Right lobe of liver (tissue), 6 donors: ENCODE measurements at places on chromosomes 7 and 10. TPM values are rescaled to one million over a fixed set of nuclear protein-coding genes. Genes with fewer than 3 reads are reported as not detected.

POLR2J2 gene
- 9.5 TPM for total RNA-seq

PRSS37 gene
- not detected for total RNA-seq

COBL gene
- total RNA-seq = 35.9 TPM

ZC3HAV1 gene
- total RNA-seq = 20.0 TPM

CACNA2D1 gene
- 1.7 TPM for total RNA-seq

SNX8 gene
- total RNA-seq = 19.9 TPM

GRCh38 chr10:5644930-5645329, 21.5 kb downstream of the ASB13 start:
- no peak for DNase-seq
- H3K27ac ChIP-seq = peak overlapping the region; percentile 68
- H3K4me1 ChIP-seq = peaks cover 32% of the 10 kb centered on the region
- peaks cover 23% of the 10 kb centered on the region for H3K36me3 ChIP-seq
- H3K4me3 ChIP-seq = no peak overlapping the region

DNA sequence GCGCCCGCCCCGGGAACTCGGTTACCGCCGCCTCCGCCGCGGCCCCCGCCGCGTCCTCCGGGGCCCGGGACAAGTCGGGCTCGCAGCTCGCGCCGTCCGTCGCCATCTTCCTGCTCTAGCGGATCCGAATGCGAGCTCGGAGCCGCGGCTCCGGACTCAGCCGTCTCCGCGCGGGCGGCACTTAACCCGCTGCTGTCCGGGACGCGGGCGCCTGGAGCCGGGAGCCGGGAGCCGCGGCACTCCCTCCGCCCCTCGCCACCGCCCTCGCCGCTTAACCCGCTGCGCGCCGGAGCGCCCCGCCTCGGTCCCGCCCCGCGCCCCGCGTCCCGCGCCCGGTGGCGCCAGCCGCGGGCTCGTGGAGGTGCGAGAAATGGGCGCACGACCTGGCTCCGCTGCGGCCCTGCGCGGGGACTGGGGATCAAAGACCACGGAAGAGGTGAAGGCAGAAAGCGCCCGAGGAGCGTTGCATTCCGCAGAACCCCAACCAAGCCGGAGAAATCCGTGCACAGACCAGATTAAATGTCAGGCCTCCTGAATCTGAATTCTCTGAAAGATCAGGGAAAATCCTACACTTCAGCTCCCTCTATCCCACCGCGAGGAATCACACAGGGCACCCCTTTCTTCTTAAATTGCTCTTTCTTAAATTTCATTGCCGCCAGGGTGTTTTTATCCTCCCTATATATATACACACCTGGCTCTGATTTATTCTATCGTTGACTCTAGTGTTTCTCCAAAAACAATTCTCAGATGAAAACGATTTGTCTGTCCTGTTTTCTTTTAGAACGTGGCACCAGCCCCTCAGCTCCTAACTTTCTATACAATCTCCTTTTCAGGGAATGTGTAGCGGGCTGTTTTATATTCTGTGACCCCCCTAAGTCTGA, at the start of gene CTTNBP2:
Gene CTTNBP2, minus strand, starts transcription at position 132 of the 881 bp plus-strand sequence. Its CDS starts 26 bp downstream, at position 106.
- peak within 1 kb of the TSS; percentile 79 for H3K27ac ChIP-seq
- H3K27me3 ChIP-seq = no peaks in the 10 kb centered on the region
- no peaks in the 10 kb centered on the region for H3K36me3 ChIP-seq
- H3K4me3 ChIP-seq = peak within 1 kb of the TSS; percentile 72
- H3K4me1 ChIP-seq = no peaks in the 10 kb centered on the region

DNA sequence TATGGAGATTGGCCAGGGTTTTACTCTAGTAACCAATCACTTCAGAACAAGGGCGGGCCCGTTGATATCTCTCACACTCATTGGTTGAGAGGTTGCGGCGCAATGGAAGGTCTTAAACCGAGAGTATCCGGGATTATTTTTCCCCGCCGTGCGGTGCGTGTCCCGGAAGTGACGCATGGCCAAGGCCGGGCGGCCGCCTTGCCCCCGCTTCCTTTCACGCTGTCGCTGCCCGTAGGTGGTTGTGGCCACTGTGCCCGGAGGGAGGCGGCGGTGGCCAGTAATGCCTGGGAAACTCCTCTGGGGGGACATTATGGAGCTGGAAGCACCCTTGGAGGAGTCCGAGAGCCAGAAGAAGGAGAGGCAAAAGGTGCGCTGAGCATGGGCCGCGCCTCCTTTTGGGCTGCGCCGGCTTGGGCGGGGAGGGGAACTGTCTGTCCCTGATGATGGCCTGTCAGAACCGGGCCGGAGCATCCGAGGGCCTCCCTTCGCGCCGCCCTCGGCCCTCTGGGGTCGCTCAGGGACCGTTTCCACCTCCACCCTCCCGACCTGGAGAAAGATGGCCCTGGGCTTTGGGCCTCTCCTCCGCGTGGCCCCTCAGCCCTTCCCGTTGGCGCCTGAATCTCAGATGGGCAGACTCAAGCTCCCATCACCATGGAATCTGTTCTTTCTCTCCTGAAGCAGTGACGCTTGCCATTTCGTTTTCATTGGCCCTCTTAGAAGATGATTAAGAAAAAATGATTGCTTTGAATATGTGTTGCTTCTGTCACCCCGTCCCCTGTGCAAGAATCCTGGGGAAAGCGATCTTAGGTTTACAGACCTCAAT, at the start of gene DDX50:
Gene DDX50, plus strand, starts transcription at position 211 of the 823 bp plus-strand sequence. Its CDS starts 70 bp downstream, at position 281.
- DNase-seq = peak; percentile 98
- peak within 1 kb of the TSS; percentile 97 for H3K27ac ChIP-seq

DNA sequence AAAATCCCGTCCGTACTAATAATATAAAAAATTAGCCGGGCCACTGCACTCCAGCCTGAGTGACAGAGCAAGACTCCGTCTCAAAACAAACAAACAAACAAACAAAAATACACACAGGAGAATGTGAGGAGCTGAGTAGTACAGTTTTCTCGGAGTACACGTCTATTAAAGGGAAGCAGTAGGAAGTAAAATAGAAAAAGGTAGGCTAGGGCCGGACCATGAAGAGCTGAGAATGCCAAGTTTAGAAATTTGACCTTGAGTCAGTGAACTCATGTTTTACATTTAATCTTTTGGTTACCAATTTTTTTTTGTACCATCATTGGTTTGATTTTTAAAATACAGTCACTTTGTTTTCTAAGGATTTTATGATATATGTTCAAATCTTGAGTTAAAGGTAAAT, 64.1 kb downstream of the KAT6B start:
- H3K27me3 ChIP-seq = no peaks in the 10 kb centered on the region
- no peak for DNase-seq
- no peaks in the 10 kb centered on the region for H3K4me1 ChIP-seq
- H3K36me3 ChIP-seq = no peaks in the 10 kb centered on the region
- no peak overlapping the region for H3K27ac ChIP-seq

GRCh38 chr7:107661865-107662379, 1.3 kb downstream of the SLC26A4 start:
- H3K4me3 ChIP-seq = peak overlapping the region; percentile 54
- H3K36me3 ChIP-seq = no peaks in the 10 kb centered on the region
- DNase-seq = no peak
- H3K27me3 ChIP-seq = peaks cover 4% of the 10 kb centered on the region
- H3K27ac ChIP-seq = no peak overlapping the region

DNA sequence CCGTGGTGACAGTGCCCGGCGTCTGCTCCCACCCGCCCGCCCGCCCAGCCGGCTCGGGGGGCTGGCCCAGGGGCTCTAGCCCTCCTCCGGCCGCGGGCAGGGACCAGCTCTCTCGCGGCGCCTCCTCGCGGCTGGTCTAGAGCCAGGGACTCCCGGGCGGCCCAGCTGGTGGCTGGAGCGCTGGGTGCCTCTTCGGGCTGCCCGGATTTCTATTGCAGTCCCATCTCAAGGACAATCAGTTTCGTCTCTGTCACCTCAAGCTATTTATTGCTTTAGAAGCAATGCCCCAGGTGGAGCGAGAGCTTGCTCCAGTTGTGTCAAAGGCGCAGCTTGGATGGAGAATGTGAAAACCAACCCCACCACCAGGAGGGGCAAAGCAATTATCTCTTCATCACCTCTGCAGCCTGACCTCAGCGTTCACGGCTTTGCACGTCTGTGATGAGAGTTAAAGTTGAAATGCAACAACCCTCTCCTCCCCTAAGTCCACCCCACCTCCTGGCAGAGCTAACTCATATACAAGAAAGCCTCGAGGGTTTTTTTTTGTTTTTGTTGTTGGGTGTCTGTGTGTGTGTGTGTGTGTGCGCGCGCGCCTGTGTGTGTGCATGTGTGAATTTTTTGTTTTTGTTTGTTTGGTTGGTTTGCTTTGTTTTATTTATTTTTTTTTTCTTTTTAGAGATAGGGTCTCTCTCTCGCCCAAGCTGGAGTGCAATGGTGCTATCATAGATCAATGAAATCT, at the start of gene ITGA8:
Gene ITGA8, minus strand, starts transcription at position 24 of the 736 bp plus-strand sequence. CDS start 151 bp downstream, outside the sequence.
- no peaks in the 10 kb centered on the region for H3K27me3 ChIP-seq
- no peaks in the 10 kb centered on the region for H3K4me1 ChIP-seq
- H3K4me3 ChIP-seq = peak within 1 kb of the TSS; percentile 30
- DNase-seq = no peak
- H3K36me3 ChIP-seq = no peaks in the 10 kb centered on the region
- H3K27ac ChIP-seq = no peak within 1 kb of the TSS

DNA sequence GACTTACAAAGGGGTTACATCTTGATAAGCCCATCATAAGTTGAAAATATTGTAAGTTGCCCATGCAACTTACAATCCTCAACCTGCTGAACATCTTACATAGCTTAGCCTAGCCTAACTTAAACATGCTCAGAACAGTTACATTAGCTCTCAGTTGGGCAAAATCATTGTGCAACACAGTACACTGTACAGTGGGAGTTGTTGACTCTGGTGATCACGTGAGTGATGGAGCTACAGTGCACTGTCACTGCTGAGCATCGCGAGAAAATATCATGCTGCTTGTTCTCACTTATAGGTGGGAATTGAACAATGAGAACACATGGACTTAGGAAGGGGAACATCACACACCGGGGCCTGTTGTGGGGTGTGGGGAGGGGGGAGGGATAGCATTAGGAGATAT, 214.9 kb upstream of the ZMIZ1 start:
- no peak overlapping the region for H3K27ac ChIP-seq
- H3K4me1 ChIP-seq = no peaks in the 10 kb centered on the region
- DNase-seq = no peak
- no peaks in the 10 kb centered on the region for H3K36me3 ChIP-seq
- no peak overlapping the region for H3K4me3 ChIP-seq

DNA sequence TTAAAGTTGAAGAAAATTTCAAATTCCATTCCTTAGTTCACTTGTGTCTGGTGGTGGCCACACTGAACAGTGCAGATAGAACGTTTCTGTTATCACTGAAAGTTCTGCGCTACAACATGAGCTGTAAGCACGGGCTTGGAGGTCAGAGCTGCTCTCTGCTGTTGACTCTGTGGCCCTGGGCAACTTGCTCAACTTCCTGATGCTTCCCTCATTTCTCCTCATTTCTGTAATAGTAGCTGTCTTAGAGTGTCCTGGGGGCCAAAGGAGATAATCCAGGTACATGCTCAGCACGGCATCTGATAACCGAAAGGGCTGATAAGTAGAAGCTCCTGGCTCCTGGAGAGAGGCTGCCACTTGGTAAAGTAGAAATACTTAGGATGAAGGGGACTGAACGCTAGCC, 92.3 kb upstream of the DUSP5 start:
- DNase-seq = no peak
- no peaks in the 10 kb centered on the region for H3K27me3 ChIP-seq
- H3K27ac ChIP-seq = no peak overlapping the region
- no peak overlapping the region for H3K4me3 ChIP-seq
- no peaks in the 10 kb centered on the region for H3K4me1 ChIP-seq
- no peaks in the 10 kb centered on the region for H3K36me3 ChIP-seq

GRCh38 chr7:50352282-50352681, 47.8 kb downstream of the IKZF1 start:
- no peak for DNase-seq
- H3K4me3 ChIP-seq = no peak overlapping the region
- H3K27me3 ChIP-seq = no peaks in the 10 kb centered on the region
- no peaks in the 10 kb centered on the region for H3K36me3 ChIP-seq

GRCh38 chr7:163971-164881, 28.1 kb upstream of the FAM20C start:
- H3K4me3 ChIP-seq = no peak overlapping the region
- H3K4me1 ChIP-seq = peaks cover 10% of the 10 kb centered on the region
- no peaks in the 10 kb centered on the region for H3K27me3 ChIP-seq

DNA sequence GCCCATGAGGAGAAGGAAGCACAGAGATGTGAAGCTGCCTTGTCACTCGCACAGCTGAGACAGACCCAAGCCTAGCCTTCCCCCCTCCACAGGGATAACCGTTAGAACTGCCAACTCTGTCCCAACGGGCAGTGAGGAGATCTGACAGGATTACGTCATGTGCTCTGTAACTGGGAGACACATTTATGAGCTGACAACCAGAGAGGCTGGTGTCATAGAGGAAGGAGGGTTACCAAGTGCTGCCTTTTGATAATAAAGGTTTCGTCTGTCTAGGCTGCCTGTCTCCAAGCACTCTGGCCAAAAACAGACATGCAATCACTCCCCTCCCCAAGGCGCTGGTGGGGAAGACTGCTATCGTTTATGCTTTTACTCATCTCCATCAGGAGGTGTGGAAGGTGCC, 165.9 kb downstream of the PLXNA4 start:
- no peaks in the 10 kb centered on the region for H3K36me3 ChIP-seq
- H3K4me1 ChIP-seq = no peaks in the 10 kb centered on the region
- H3K27ac ChIP-seq = no peak overlapping the region
- H3K4me3 ChIP-seq = no peak overlapping the region

DNA sequence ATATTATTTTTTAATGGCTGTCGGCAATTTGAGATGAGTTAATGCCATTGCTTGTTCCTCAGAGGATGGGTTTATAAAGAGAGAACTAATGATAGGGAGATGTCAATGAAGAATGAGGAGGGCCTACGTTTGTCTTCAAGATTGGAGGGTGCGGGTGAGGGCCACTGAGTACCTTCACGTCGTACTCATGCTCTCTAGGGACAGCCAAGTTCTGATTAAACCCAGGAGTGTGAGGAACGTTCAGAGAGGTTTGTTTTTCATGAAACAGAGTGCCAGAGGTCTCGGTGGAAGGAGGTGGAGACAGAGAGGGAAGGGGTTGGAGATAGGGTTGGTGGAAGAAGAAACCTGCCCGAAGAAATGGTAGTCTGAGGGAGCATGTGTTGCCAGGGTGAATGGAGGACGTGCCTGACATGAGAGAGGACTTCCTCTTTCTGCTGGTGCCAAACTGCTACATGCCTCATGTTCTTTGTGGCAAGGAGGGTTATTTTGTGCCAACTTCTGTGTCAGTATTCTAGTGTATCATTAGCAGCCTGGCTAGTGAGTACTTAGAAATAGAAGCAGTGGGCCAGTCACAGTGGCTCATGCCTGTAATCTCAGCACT, 8.9 kb downstream of the DHTKD1 start:
- H3K27me3 ChIP-seq = no peaks in the 10 kb centered on the region
- H3K27ac ChIP-seq = no peak overlapping the region
- no peaks in the 10 kb centered on the region for H3K4me1 ChIP-seq
- no peaks in the 10 kb centered on the region for H3K36me3 ChIP-seq
- no peak overlapping the region for H3K4me3 ChIP-seq

DNA sequence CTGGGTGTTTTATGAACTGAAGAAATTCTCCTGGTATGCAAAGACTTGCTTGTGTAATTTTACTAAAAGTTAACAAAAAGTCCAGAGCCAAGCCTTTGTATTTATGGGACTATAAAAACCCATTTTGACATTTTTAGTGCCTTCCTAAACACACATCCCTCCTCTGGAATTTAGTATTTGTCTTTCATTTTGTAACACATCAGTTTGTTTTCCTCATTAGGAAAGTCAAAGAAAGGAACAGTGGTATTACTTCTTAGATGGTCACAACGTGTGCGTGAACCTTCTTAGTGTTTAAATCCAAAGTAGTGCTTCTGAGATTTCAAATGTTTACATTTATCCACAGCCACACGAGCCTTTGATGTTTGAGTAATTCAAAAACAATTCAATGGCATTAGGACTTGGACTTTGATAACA, 103.2 kb upstream of the TMEM106B start:
- DNase-seq = no peak
- no peaks in the 10 kb centered on the region for H3K27me3 ChIP-seq
- H3K27ac ChIP-seq = no peak overlapping the region
- no peaks in the 10 kb centered on the region for H3K36me3 ChIP-seq
- H3K4me1 ChIP-seq = no peaks in the 10 kb centered on the region
